Suppressor macrophage treated with lipopolysaccharide for 4 hours (primary cell): ENCODE measurements at places on chromosomes 1 and 21.

DNA sequence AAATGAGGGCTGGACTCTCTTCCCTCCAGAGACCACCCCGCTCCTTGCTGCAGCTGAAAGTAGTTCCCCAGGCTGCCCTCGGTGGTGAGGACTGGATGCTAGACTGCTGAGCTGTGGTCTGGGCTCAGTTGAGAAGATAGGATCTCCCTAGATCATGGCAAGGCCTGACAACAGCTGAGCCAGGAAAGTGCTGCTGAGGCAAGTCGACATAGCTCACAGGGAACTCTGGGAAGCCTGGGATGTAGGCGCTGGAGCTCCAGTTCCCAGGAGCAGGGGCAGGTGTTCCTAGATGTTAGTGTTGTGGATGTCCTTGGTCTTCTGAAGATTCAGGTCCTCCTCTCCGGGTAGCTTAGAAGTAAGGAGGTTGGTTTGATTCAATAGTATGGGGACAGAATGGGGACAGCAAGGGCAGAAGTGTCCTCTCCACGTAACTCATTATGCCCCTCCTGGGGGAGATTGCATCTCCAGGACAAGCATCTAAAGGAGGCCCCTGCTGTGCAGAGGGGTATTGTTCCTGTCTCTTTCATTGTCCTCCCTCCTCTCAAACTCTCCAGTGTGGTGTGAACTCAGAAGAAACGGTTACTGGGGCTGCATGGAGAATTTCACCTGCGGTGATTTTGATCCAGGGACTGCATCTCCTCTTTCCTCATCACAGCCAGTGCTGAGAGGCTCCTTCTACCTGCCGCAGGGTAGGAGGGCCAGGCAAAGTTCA lies 3.7 kb downstream of the CYB561D1 start:
- no peak for DNase-seq

DNA sequence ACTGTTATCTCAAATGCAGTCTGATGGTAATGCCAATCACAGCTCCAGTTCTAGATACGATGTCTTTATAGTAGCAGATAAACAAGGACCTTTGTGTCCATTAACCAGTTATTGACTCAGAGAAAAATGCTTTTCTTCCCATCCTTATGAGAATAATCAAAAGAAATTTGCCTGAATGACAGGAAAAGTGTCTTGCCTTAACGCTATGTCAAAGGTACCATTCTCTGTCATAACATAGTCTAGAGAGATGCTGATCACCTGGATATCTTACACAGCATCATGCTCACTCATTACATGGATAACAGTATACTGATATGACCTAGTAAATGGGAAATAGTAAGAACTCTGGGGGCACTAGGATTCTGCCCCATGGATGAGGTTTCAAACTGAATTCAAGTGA lies 151.7 kb upstream of the NEGR1 start:
- no peak for DNase-seq

DNA sequence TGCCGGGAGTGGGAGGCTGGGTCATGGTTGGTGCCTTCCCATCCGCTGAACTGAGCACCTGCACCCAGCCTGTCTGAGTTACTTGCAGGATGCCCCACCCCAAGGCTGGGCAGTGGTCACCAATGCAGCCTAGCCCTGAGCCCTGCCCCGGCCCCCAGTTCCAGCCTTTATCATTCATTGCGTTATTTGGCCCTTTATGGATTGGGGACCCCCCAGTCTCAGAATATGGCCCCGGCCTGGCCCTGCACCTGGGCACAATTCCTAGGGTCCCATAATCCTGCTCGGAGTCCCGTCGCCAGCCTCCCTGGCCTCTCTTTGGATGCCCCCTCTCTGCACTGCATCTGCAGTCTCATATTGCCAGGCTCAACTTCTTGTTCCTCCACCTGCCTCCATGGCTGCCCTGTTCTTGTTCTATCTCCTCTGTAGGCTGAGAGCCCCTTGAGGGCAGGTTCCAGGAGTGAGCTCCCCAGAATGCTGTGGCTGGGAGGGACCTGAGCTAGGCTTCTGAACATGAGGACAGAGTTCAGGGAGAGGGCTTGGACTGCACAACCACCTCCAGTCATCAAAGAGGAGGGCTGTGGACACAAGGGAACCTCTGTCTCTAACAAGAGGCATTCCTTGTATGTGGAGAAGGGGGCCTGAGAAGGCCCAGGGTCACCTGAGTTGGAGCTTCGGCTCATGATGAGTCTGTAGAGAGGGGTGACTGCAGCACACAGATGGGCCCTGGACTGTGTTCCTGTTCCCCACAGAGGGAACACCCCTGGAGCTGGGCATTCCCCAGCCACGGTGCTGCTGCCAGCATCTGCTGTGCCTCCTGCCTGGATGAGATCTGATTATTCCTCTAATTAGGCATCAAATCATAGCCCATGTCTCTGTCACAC lies 1.1 kb upstream of the KNCN start:
- no peak for DNase-seq

GRCh38 chr1:11800391-11800755 lies 5.4 kb downstream of the MTHFR start:
- DNase-seq, result no peak

- DNase-seq, result peak; percentile 57
These were observed 38.8 kb downstream of the PDPN start for GRCh38 chr1:13622446-13622845.

DNA sequence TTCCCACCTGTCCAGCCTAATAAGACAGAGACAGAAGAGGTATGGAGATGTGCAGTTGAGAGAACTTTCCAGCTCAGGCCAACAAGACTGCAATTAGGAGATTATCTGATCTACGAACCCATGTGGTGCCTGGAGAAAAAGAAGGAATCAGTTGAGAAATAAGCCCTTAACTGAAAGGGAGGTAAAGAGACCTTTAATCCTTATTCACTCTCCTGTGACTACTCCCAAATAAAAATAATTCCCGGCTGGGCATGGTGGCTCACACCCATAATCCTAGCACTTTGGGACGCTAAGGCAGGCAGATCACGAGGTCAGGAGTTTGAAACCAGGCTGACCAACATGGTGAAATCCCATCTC lies 31.9 kb upstream of the SARS1 start:
- DNase-seq, result no peak

- DNase-seq, result no peak
These were observed 126.4 kb downstream of the FAM78B start for GRCh38 chr1:166040202-166040997.

DNA sequence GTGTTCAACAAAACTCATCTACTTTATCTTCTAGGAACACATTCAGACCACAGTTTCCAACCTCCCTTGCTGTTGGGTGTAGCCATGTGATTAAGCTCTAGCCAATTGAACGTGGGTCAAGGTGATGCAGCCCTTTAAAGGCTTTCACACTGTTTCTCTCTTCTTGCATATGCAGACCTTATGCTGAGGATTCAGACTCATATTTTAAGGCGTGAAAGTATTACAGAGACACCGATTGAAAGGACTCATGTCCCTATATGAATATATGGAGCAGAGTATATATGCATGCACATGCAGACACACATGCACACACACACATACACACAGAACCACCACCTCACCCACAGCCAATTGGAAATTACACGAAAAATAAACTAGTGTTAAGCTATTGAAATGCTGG lies 214.3 kb upstream of the NR5A2 start:
- DNase-seq, result no peak

DNA sequence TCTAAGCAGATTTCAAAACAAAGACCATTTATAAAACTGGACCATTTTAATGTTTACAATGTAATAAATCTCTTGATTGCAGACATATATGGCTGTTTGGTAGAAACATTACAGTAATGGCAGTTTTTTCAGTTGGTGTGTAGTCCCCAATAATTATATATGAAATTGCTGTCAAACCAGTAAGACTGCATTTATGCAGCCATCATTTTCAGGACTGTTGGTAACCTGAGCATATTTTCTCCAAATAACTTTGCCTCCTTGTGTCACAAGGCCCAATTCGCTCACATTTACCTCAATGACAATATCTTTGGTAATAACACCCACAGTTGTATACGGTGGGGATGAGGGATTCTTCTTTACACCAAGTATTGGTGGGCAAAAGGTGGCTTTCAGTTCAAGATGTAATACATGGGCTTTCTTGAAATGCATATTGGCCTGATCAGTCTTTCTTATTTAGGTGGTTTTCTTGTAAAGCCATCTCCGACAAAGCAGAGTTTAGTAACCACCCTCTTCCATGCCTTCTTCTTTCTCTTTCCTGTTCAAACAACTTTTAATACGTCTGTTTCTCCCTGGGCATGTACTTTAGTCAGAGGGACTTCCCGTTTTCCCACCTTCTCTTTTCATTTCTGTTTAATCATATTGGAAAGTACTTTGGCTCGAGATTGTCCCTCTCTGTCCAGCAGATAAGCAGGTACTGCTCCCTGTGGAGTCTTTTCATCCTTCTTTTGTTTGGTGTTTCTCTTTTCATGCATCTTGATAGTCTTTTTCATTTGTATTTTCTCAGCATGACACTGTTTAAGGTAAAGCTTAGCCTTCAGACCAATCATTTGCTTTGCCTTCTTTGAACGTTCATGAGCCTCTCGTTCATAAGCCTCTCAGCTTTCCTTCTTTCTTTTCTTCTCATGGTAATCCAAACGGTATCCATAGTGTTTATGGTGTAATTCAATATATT lies 30.4 kb downstream of the ATP2B4 start:
- peak; percentile 64 for DNase-seq

DNA sequence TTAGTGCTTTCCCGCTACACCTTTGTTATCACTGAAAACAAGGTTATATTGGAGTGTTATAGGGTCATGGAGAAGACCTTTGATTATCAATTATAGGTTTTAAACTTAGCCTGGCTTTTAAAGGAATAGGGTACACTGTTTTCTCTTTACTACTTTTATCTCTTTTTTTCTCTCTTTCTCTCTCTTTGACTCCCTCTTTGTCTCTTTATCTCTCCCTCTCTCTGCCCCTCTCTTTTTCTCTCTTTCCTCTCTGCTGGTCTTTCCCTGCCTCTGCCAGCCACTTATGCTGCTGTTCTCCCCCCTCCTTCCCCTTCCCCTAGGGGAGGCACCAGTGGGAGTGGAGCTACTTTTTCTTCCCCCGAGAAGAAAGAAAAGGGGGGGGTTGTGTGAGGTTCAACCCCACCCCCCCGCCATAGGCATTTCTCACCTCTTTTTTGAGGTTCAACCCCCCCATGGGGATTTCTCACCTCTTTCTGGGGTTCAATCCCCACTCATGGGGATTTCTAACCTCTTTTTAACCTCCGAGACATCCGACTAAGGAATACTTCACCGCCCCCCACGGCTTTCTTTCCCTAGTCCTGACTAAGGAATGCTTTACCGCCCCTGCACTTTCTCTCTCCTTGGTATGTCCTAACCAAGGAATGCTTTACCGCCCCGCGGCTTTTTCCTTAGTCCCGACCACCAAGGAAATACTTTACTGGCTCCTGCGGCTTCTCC lies 17.2 kb upstream of the ZBTB8B start:
- no peak for DNase-seq

DNA sequence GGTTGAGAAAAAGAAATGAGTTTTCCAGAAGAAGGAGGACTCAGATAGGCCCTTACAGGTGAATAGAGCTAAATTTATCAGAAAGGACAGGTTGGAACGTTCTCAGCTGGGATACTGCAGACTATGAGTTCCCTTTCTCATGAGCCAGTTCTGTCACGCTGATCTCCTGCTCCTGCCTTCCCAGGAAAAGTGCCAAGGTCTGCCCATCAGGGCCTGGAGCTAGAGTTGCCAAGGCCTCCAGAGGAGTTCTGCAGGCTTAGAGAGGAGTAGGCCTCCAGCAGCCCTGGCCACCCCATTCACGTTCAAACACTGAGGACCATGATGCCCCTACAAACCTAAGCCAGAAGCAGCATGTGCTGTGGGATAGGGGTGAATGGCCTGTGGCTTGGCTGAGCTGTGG lies 126.8 kb upstream of the TNR start:
- DNase-seq, result no peak

DNA sequence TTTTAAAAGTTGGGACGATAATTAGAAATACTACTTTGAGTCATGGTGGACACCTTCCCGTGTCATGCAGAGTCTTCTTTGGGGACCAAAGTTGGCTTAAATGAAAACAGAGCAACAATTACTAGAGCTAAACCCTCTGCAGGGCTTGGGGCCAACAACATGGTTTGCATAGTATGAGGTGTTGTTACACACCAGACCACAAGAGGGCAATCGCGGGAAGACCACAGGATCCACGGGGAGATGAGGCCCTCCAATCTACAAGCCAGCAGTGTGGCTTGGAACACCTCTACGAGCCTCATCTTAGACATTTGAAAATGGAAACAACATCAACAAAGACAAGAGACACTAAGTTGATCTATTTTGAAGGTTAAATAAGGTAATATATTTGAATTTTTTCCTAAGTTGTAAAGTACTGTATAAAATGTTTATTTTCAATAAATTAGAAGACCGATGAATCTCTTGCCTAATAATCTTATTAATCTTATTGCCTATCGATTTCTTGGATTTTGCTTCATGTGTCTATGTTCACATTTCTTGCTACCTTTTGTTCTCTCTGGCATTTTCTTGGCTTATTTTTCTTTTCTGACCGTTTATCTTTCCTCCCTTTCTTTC lies 8.2 kb upstream of the SMCP start:
- DNase-seq, result peak; percentile 75

- DNase-seq, result no peak
These were observed 65.8 kb downstream of the CD247 start for GRCh38 chr1:167452483-167452882.

DNA sequence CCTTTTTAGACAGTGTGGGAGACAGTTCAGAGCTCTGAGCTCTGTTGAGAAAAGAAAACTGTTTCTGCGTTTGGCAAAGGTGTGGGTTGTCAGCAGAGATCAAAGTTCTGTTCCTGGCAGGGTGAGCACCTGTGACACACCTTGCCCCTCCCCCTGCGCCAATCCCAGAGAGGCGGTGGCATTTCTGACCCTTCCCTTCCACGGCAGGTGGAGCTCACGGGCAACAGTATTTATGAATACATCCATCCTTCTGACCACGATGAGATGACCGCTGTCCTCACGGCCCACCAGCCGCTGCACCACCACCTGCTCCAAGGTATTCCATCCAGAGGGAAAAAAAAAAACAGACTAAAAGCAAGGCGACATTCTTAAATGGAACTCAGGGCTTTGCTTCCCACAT lies 20.7 kb downstream of the SIM2 start:
- DNase-seq, result no peak

GRCh38 chr1:174189428-174190062 lies 30.2 kb downstream of the RABGAP1L start:
- no peak for DNase-seq

DNA sequence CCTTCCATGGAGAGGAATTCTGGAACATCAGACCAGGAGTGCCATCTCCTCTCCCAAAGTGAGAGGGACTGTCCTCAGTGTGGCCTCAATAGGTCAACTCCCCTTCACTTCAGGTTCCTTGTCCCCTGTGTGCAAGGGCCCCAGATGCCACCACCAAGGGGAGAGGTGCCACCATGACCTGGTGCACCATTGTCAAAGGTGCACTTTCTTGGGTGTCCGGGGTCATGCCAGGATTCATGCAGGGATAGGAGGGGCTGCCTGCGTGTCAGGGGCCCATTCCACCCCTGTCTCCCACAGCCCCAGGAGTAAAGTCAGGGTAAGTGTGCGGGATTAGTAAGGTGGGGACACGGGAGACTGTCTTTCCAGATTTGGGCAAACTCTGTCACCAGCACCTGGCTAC lies 21.4 kb upstream of the EPHA2 start:
- no peak for DNase-seq

- DNase-seq, result peak; percentile 49
These were observed 200.2 kb downstream of the APP start for GRCh38 chr21:25970254-25970930.

GRCh38 chr1:178650934-178651511 lies 74.0 kb upstream of the RALGPS2 start:
- no peak for DNase-seq

- peak; percentile 46 for DNase-seq
These were observed 55.6 kb downstream of the PEX14 start for GRCh38 chr1:10530281-10530740.
